ENCODE measurements at places on chromosomes 3 and 15.
A peak's percentile ranks its signal among the peaks of the same experiment; 100 is the strongest.

DNA sequence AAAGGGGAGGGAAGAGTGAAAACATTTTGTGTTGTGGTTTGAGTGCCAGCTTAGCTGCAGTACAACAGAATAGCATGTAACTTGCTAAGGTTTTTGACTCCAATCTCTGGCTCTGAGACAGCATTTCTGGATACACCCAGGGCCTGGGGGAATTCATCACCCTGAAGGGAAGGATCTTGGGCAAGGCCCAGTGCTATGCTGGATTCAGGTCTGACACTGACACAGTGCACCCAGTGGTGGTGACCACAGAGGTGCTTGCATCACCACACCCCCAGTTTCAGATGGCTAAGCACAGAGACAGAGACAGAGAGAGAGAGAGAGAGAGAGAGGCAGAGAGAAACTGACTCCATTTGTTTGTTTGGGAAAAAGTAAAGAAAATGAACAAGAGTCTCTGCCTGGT lies 74.1 kb upstream of the KBTBD8 start:
- no peak for DNase-seq

DNA sequence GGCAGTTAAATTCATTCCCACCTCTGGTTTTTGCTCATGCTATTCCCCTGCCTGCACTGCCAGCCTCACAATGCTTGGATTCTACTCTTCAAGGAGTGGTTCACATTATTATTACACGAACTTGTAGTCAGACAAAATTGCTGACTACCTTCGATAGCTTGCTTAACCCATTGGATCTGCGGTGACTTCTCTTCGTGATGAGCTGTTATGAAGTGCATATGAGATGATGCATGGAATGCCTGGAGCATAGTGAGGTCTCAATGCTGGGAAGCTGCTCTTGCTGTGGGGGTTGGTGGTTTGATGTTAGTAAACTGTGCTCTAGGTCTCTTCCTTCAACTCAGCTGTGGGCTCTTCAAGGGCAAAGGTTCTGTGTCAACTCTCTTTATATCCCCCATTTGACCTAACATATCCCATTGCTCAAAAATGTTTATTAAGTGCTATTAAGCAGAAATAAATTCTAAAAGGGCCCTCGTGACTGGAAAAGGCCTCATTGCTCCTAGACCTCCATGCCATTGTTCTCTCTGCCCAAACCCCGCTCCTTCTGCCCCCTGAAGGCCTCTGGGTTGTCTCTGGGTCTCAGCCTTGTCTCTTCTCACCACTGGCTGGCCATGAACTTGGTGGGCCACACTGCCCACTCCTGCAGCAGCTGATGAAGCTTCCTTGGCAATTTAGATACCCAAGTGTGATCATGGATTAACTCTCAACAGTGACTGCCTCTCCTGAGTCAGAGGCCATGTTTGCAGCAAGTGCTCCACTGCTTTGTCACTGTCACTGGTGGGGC lies 4.5 kb upstream of the SLCO2A1 start:
- no peak for DNase-seq

- no peak for DNase-seq
Measured at GRCh38 chr3:195458316-195458717, 15.5 kb upstream of the ACAP2 start.

- peak; percentile 4 for DNase-seq
Measured at GRCh38 chr3:136476280-136476679, 226.1 kb downstream of the PCCB start.

DNA sequence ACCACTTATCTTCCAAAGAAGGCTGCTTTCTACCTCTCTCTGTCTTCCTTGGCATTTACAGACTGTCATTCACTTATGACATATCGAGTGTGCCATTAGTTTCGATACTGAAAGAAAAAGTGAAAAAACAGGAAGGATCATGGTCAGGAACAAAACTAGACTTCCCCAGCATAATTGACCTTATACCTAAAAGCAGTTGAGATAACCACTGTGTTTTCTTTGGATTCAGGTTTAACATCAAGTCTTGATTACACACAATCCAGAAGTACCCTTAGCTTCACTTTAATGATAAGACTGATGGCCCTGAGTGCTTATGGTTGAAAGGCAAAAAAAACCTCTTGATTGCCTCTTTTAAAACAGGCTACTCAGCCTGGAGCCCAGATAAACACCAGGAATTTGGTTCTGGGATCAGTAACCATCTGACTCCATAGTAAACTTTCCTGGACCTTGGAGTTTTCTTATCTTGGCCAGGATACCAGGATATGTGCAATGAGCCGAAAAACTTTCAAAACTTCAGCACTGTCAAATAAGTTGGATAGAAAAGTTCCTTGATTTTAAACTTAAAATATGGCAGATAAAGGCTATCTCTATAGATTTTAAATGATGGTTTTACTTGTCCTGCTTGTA lies 5.0 kb upstream of the UACA start:
- DNase-seq: no peak

DNA sequence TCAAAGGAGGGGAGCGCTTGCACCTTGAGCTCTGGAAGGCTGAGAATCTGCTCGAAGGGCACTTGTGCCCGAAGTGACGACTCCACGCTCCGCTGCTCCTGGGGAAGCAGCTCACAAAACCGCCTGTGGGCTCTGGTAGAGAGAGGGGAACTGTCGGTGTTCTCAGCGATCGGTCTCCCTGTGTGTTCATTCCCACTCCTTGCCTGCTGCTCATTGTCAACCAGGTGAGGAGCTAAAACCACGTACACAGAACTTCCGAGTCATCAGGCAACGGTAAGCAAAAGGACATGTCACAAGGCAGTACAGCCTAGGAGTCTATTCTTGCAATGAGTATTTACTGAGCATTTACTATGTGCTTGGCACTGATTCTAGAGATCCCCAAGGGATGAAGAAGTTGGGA lies 1.5 kb downstream of the CIB1 start:
- DNase-seq: no peak

DNA sequence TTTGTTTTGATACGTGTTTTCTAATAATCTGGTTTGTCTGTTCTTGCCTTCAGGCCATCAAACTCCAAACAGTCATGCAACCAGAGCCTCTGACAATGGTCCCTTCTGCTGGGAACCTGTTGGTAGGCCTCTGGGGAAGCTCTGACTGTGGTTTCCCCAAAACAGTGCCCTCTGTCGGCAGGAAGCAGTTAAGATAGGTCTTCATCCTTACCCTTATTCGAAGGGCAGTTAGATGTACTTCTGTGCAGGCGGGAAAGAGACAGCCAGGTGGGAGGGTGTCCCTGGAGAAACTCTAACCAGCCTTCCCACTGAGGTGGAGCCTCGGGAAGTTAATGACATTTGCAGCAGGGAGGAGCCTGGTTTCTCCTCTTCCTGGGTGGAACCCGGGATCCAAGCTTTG lies 81.6 kb upstream of the CHMP2B start:
- DNase-seq: no peak

- no peak for DNase-seq
Measured at GRCh38 chr3:129645286-129645685, 38.8 kb upstream of the PLXND1 start.

DNA sequence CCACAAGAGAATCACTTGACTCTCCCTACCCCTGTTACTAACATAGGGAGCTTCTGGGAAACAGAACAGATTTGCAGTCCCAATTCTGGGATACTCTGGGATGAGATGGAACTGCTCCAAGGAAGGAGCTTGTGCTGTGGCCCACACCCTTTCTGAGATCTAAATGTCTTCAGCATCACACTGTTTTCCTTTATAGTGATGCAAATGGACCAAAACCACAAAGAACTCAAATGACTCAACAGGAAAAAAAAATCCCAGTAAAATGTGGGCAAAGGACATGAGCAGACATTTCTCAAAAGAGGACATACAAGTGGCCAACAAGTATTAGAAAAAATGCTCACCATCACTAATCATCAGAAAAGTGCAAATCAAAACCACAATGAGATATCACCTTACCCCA lies 155.6 kb downstream of the NECTIN3 start:
- no peak for DNase-seq

DNA sequence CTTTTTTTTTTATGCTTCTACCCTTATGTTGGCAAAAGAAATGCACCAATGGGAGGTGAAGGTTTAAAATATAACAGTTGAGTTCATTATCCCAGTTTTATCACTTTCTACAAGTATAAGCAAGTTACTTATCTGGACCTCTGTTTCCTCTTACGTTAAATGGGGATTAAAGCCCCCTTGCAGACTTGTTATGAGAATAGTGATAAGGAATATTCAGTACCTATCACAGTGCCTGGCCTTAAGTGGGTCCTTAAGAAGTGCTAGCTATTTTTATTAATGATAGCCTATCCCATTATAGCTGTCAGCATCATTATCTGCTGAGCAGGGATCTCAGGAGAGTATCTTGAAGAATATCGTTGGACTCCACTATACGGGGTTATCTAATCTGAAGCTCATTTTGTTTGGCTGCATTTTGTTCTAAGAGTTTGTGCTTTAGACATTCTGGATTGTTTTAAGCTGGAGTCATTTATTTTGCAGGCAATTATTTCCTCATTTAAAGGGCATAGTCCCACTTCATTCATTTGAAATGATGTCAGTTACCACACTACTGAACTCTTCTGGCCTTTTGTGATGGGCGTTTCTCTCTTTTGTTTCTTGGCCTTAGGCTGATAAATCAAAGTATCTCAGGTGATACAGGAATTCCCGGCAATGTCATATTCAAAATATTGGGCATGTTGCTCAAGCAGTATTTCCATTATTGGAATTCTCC lies 28.8 kb downstream of the RAB8B start:
- DNase-seq: no peak

GRCh38 chr3:14583548-14584091 lies 43.5 kb upstream of the GRIP2 start:
- no peak for DNase-seq

GRCh38 chr3:169122416-169122815 lies 541.1 kb downstream of the MECOM start:
- DNase-seq: no peak

- no peak for DNase-seq
Measured at GRCh38 chr15:83866692-83867091, 212.8 kb downstream of the ADAMTSL3 start.

DNA sequence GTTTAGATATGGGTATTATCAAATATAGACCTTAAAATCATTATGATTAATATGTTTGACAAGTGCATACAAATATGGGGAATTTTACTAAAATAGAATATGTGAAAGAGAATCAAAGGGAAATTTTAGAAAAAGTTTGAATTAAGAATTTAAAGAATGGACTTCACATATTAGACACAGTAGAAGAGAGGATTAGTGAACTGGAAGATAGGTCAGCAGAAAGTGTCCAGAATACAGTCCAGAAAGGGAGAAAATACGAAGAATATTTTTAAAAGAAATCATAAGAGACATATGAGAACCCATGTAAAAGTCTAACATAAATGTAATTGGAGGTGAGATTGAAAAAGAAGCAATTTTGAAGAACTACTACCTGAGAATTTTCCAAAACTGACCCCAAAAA lies 139.9 kb downstream of the DTWD1 start:
- no peak for DNase-seq

- DNase-seq: no peak
Measured at GRCh38 chr3:11580645-11581044, 63.1 kb downstream of the VGLL4 start.

GRCh38 chr3:135784557-135784956 lies 181.0 kb upstream of the PPP2R3A start:
- no peak for DNase-seq

DNA sequence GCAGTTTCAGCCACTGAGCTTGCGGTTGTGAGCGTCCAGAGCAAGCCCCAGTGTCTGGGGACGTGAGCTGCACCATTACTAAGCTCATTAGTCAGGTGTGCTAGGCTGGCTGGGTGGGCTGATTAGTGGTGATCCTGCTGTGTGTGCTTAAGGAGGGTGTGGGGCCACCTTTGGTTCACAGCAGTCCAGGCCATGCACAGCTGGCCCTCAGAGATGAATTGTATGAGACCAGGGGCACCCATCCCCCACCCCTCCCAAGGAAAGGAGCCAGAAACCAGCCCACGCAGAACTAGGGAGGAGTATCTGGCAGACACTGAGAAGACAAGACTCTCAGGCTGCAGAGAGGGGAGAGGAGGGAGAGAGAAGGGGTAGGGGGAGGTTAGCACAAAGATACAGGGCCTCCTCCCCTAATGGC lies 3.8 kb downstream of the TYRO3 start:
- DNase-seq: no peak

DNA sequence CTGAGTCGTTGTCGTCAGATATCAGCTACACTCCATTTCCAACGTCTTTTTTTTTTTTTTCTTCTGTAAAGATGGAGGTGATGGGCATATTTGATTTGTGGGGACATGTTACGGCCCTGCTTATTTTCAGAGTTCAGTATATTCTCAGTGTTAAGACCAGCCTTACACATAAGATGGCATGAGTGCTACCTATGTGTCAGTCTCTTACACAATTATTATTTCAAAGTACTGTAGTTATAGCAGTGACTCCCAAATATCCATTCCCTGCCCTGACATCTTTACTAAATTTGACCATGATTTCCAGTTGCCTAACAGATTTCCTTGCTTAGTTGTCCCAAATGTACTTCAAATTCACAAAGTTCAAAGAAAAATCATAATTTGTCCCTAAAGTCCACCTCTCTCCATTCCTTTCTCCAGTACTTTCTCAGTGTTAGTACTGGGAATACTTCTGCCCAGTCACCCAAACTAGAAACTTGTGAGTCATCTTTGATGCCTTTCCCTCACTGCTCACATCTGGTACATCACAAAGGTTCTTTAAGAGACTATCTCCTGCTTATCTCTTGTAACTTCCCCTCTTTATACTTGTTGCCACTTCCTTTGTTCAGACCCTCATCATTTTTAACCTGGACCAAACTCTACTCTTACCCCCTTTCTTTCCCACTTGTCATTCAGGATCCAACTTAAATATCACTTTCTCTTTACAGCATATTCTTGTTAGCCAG lies 67.0 kb downstream of the ZNF609 start:
- no peak for DNase-seq

DNA sequence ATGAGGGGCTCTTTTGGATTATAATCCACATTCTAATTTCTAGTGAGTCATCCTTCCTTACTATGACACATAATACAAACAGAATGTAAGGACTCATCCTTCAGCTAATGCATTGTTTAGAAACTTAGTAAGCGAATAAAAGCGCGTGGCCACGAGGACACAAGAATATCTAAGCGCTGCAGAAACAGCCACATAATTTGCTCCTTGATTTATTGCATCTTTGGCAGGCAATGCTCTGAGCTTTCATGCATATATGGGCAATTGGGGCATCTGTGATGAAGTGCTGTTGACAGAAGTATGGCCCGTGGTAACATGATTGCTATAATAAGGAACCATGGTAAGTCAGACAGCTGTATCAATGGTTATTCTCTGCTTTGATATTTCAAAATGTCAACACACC lies 191.3 kb upstream of the ZNF385D start:
- peak; percentile 29 for DNase-seq

DNA sequence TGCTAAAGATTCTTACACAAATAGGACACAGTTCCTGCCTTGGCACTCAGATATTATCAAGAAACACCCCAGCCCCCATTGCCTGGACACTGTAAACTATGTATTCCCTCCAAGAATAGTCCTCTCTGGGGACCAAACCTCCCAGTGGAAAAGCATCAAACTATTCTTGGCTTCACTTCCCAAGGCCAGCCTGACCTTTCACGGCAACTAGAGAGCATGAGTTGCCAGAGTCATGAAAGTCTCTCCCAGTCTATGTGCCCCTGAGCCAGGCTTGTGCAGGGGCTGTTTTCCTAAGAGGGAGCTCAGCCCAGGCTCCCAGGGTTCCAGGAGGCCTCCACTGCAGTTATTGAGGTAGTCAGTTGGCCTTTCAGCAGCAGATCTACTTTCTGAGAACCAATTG lies 251.9 kb upstream of the TGFBR2 start:
- no peak for DNase-seq

Measured in NCI-H2171 treated with DMSO at 0.1 percent for 48 hours (cell line).